CD4-positive, alpha-beta T cell treated with Interleukin-15 for 1 hour (primary cell): ENCODE measurements at places on chromosomes 4 and X.

DNA sequence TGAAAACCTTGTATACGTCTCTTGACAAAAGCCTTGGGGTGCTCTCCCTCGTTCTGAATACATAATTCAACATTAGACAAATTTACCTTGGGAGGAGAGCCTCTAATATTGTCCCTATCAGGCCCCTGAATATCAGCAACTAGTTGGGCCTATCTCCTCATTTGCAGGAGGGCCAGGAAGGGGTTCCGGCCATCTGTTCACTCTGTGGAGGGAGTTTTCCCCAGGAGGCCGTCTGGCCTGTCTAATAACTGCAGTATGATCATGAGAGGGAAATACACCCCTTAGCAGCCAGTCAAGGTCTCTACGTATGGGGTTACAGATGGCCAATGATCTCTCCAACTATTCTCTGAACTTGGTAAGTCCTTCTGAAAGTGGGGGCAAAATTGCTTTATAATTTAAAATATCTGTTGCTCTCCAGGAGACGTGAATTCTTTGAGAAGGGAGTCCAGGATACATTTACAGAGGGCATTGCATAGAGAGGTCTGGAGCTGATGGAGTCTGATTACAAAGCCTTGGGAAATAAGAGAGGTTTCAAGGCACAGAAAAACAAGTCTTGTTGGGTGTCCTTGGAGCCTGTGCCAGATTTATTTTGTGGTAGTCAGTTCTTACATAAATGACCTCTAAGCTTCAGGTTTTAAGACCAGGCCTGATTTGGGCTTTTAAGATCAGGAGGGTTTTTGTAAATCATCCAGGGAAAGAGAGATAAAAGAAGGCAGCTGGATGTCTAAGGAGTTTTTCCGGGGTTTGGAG, 48.2 kb upstream of the UXT start:
- no peak for DNase-seq

DNA sequence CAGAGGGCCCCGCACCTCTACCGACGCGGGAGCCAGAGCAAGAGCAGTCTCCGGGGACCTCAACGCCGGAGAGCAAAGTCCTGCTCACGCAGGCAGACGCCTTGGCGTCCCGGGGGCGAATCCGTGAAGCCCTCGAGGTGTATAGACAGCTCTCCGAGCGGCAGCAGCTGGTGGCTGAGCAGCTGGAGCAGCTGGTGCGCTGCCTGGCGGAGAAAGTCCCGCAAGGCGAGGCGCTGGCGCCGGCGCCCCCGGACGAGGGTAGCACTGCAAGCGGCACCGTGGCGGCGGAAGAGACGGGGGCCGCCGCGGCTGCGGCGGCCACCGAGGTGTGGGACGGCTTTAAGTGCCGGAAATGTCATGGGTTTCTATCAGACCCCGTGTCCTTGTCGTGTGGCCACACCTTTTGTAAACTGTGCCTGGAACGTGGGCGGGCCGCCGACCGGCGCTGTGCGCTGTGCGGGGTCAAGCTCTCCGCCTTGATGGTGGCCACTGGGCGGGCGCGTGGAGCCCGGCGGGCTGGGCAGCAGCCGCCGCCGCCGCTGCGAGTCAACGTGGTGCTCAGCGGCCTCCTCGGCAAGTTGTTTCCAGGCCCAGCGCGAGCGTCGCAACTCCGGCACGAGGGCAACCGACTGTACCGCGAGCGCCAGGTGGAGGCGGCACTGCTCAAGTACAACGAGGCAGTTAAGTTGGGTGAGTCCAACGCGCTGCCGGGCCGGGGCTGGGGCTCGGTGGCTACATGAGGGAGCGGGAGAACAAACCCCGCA, 672 bp downstream of the LONRF3 start:
- DNase-seq: peak; percentile 51

- no peak for DNase-seq
Observed at GRCh38 chrX:53155512-53156206, 61.7 kb downstream of the KANTR start.

GRCh38 chr4:142474398-142475087, 371.6 kb downstream of the INPP4B start:
- DNase-seq: no peak

GRCh38 chrX:85994797-85995196, 52.6 kb downstream of the CHM start:
- DNase-seq: no peak

GRCh38 chr4:81659051-81659450, 187.3 kb upstream of the RASGEF1B start:
- DNase-seq: no peak
